Activated T-cell treated with anti-CD3 and anti-CD28 coated beads, Interleukin-2, amount 50 U/mL, for 24 hours (primary cell): ENCODE measurements at places on chromosomes 1 and 21.
A peak's percentile ranks its signal among the peaks of the same experiment; 100 is the strongest.

- no peak for DNase-seq
- peak overlapping the region; percentile 98 for H3K4me3 ChIP-seq
- peak overlapping the region; percentile 96 for H3K27ac ChIP-seq
- H3K36me3 ChIP-seq: peaks cover 89% of the 10 kb centered on the region
Observed at GRCh38 chr1:24926563-24927249, 3.4 kb downstream of the RUNX3 start.

- H3K36me3 ChIP-seq: no peaks in the 10 kb centered on the region
- no peak overlapping the region for H3K4me3 ChIP-seq
- no peak overlapping the region for H3K27ac ChIP-seq
- peaks cover 16% of the 10 kb centered on the region for H3K27me3 ChIP-seq
- no peaks in the 10 kb centered on the region for H3K4me1 ChIP-seq
- no peak for DNase-seq
Observed at GRCh38 chr21:40972151-40972550, 125.2 kb upstream of the DSCAM start.

DNA sequence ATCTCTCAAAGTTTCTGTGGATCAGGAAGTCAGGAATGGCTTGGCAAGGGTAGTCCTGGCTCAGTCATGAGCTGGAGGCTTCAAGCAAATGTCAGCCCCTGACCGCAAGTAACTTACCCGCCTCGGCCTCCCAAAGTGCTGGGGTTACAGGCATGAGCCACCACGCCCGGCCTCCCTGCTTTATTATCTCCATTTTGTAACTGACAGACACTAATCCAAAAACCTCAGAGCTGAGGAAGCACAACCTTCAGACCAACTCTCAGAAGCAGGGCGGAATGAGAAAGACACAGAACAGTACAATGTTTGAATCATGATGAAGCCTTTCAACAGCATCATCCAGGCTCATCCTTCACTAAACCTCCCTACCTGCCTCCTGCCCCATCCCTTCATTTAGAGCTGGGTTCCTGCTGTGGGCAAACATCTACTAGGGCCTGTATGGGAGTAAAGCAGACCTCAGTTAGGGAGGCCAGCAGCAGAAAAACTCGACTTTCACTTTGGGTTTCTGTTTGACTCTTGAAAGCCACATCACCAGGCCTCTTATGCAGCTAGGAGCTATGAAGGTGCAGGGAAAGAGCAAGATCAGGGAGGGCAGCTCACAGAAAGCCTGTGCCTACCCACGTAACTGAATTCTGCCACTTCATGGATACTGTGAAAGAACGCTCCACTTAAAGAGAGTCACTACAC is 84.4 kb upstream of the RAB4A start:
- DNase-seq: peak; percentile 42
- H3K27me3 ChIP-seq: no peaks in the 10 kb centered on the region
- no peaks in the 10 kb centered on the region for H3K36me3 ChIP-seq
- H3K4me3 ChIP-seq: no peak overlapping the region

DNA sequence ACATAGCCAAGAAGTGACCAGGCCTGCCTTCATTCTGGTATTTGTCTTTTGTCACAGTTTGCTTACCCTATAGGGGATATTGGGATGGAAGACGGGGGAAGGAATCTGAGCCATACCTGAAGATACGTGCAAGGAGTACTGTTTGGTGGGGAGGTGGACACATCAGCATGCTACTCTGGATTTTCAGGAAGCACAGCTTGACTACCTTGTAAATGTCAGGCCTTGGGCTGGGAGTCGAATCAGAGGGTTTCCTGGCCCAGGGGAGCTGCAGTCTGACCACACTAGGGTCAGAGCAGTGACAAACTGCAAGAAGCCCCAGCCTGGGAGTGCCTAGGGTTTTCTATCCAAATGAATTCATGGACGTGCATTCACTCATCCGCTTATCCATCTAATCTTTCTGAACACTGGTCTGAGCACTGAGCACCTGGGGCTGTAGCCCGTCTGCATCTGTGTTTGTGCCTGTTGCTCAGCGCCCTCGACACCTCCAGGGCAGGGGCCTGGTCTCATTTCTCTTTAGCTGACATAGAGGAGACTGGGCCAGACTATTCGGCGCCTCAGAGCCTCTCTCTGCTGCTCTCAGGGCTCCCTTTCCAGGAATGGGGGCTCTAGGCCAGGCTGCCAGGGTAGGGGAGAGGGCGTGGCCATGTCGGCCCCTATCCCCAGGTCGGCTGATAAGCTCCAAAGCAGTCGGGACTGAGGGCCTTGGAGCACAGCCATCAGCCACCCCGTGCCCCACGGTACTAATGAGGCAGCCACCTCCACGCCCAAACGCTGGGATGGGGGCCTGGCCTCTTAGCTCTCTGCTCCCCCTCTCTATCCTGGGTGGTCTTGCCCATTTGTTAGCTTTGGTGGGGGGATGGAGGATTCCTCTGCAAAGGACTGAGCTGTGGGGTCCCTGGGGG is 47.0 kb upstream of the SLC2A1 start:
- DNase-seq: no peak
- no peaks in the 10 kb centered on the region for H3K36me3 ChIP-seq

- no peaks in the 10 kb centered on the region for H3K36me3 ChIP-seq
- no peak for DNase-seq
- no peak overlapping the region for H3K4me3 ChIP-seq
- peaks cover 23% of the 10 kb centered on the region for H3K4me1 ChIP-seq
- H3K27me3 ChIP-seq: peaks cover 9% of the 10 kb centered on the region
Observed at GRCh38 chr1:1171161-1171545, 2.5 kb upstream of the TTLL10 start.

- H3K27me3 ChIP-seq: no peaks in the 10 kb centered on the region
- no peak for DNase-seq
- no peak overlapping the region for H3K27ac ChIP-seq
- H3K36me3 ChIP-seq: no peaks in the 10 kb centered on the region
- no peak overlapping the region for H3K4me3 ChIP-seq
Observed at GRCh38 chr1:70072231-70072751, 133.1 kb downstream of the LRRC40 start.

DNA sequence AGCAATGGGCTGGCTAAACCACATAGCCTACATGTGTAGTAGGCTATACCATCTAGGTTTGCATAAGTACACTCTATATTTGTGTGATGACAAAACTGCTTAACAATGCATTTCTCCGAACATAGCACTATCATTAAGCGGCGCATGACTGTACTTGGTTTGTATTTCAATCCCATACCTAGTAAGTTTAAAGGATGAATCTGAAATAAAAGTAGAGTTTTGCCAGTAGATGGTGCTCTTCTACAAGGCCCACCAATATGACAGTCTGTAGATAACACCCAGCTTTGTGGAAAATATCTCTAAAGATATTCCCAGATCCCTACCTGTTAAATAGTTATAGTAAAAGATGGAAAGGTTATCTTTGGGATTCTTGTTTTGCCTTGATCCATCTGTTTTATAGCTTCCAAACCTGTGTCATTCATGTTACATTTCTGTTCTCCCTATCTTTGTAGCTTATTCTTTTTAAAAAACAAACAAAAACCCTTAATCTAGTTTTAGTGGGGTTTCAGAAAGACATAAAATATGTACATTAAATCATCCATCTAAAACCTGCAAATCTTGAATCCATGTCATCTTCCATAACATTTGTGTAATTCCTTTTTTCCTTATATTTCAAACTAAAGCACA is 33.9 kb upstream of the ASPM start:
- no peak overlapping the region for H3K4me3 ChIP-seq
- DNase-seq: no peak
- H3K27ac ChIP-seq: no peak overlapping the region
- peaks cover 65% of the 10 kb centered on the region for H3K36me3 ChIP-seq
- no peaks in the 10 kb centered on the region for H3K27me3 ChIP-seq

DNA sequence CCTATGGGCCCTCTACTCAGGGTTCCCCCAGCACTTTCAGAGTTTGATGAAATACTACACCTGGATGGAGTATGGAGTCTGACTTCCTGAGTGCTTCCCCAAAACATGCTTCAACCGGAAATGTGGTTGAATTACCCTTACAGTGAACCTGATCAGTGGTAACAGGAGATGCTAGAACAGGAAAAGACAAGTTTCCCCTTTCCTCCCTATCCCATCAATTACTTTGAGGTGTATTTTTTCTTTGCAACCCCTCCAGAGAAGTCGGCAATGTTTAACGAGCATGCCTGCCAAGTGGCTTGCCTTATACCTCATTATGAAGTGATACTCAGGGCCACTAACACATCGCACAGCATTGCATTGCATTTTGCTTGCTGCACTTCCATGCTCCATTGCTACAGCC is 7.0 kb downstream of the KRTAP15-1 start:
- H3K4me1 ChIP-seq: no peaks in the 10 kb centered on the region
- DNase-seq: no peak
- H3K27me3 ChIP-seq: peaks cover 3% of the 10 kb centered on the region
- no peak overlapping the region for H3K27ac ChIP-seq
- H3K4me3 ChIP-seq: no peak overlapping the region

DNA sequence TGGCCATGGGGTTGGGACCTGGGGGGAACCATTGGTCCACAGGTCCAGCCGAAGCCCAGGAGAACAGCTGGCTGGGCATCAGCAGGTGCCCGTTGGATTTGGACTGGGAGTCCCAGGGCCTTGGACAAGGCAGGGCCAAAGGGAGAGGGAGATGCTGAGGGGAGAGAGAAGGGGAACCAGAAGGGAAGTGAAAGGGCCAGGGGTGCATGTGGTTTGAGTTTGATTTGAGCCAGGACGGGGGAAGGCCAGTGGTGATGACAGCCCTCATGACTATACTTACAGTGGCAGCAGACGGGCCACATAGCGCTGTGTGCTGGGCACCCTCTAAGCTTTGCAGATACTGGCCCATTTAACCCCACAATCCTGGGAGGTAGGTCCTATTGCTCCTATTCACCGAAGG is 18.8 kb downstream of the AGRN start:
- no peak for DNase-seq
- H3K36me3 ChIP-seq: no peaks in the 10 kb centered on the region
- peaks cover 35% of the 10 kb centered on the region for H3K27me3 ChIP-seq
- H3K4me3 ChIP-seq: no peak overlapping the region

DNA sequence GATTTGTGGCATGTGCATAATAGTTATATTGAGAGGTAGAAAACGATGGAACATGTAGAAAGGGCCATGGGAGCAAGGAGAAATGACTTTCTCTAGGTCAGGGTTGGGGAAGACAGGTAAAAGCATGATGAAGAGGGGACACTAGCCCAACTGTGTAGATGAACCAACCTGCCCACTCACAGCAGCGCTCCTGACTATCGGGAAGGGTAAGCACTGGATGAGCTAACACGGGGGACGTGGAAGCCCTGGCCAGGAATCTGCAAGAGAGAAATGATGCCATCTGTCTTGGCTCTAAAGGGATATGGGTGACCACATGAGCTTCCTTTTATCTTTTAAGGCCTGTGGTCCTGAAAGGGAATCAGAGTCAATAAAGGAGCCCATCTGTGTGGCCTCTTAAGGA is 36.2 kb upstream of the TMEM125 start:
- DNase-seq: no peak
- H3K27ac ChIP-seq: no peak overlapping the region
- H3K27me3 ChIP-seq: no peaks in the 10 kb centered on the region
- no peaks in the 10 kb centered on the region for H3K36me3 ChIP-seq
- H3K4me1 ChIP-seq: no peaks in the 10 kb centered on the region

GRCh38 chr1:24108334-24109165 is 3.4 kb downstream of the MYOM3 start:
- DNase-seq: no peak
- peaks cover 18% of the 10 kb centered on the region for H3K27me3 ChIP-seq
- peaks cover 7% of the 10 kb centered on the region for H3K4me1 ChIP-seq
- H3K4me3 ChIP-seq: no peak overlapping the region

GRCh38 chr1:17356387-17357026 is 15.5 kb upstream of the PADI6 start:
- no peak for DNase-seq
- peak overlapping the region; percentile 68 for H3K4me3 ChIP-seq
- H3K27ac ChIP-seq: peak overlapping the region; percentile 80
- H3K4me1 ChIP-seq: peaks cover 13% of the 10 kb centered on the region
- peaks cover 2% of the 10 kb centered on the region for H3K27me3 ChIP-seq

GRCh38 chr1:167446966-167447365 is 71.4 kb downstream of the CD247 start:
- peak overlapping the region; percentile 68 for H3K4me3 ChIP-seq
- no peak for DNase-seq
- H3K27ac ChIP-seq: peak overlapping the region; percentile 97
- H3K27me3 ChIP-seq: no peaks in the 10 kb centered on the region
- H3K4me1 ChIP-seq: peaks cover 92% of the 10 kb centered on the region
- H3K36me3 ChIP-seq: peaks cover 64% of the 10 kb centered on the region

DNA sequence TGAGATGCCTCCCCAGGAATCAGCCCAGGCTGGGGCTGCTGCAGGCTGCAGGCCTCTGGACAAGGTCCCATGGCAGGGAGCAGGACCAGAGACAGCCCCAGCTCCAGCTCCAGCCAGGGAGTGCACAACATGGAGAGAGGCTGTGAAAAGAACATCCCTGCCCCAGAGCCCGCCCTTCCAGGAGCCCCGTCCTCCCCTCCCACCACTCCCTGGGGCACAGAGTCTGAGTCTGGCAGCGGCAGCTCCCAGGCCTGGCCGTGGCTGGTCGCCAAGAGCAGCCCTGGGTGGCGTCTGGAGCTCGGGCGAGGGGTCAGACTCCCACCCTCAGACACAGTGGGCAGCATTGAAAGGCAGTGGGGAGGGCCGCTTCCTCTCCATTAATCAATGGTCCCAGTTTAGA is 37.8 kb downstream of the MEGF6 start:
- no peak overlapping the region for H3K4me3 ChIP-seq
- no peaks in the 10 kb centered on the region for H3K27me3 ChIP-seq
- H3K4me1 ChIP-seq: no peaks in the 10 kb centered on the region
- DNase-seq: no peak
- H3K36me3 ChIP-seq: no peaks in the 10 kb centered on the region

DNA sequence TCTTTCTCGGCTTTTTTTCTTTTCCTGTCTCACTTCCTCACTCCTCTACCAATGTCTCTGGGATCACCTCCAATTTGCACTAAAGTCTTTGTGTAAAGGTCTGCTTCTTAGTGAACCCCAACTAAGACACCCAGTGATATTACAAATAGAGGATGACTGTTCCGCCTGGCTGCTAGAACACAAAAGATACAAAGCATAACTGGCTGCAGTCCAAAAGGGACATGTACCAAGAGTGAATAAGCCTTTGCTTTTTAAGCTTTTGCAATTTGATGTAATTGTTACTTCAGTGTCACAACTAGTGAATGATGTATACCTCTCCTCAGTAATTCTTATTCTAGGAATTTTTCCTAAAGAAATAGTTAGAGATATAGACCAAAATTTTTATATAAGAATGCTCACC is 82.8 kb upstream of the BEND5 start:
- H3K4me1 ChIP-seq: no peaks in the 10 kb centered on the region
- DNase-seq: no peak
- no peak overlapping the region for H3K27ac ChIP-seq
- H3K4me3 ChIP-seq: no peak overlapping the region

DNA sequence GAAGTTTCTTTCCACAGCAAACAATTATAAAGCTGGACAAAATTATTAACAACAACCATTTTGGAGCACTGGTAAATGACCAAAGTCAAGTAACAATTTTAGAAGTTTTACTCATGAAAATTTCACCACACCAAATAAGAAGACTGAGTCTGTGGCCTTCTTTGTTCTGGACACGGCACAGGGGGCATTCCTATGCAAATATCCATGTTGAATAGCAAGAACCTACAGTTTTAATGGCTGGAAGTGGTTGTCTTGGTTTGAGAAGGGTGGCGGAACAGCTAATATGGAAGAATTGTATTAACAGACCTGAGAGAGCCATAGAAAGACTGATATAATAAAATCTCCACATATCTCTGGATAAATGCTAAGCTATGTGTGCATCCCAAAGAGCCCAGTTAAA is 29.4 kb upstream of the GADD45A start:
- H3K27me3 ChIP-seq: peaks cover 11% of the 10 kb centered on the region
- H3K27ac ChIP-seq: no peak overlapping the region
- H3K36me3 ChIP-seq: no peaks in the 10 kb centered on the region
- DNase-seq: no peak
- H3K4me3 ChIP-seq: no peak overlapping the region

GRCh38 chr1:100267284-100267683 is 1.3 kb downstream of the RTCA start:
- no peak for DNase-seq
- peak overlapping the region; percentile 97 for H3K4me3 ChIP-seq
- H3K27me3 ChIP-seq: no peaks in the 10 kb centered on the region
- H3K4me1 ChIP-seq: peaks cover 52% of the 10 kb centered on the region
